Fibroblast of skin of left biceps (primary cell): ENCODE measurements at places on chromosomes 1 and 21.

GRCh38 chr1:111221276-111221632 is 6.3 kb upstream of the CHI3L2 start:
- no peak for DNase-seq

DNA sequence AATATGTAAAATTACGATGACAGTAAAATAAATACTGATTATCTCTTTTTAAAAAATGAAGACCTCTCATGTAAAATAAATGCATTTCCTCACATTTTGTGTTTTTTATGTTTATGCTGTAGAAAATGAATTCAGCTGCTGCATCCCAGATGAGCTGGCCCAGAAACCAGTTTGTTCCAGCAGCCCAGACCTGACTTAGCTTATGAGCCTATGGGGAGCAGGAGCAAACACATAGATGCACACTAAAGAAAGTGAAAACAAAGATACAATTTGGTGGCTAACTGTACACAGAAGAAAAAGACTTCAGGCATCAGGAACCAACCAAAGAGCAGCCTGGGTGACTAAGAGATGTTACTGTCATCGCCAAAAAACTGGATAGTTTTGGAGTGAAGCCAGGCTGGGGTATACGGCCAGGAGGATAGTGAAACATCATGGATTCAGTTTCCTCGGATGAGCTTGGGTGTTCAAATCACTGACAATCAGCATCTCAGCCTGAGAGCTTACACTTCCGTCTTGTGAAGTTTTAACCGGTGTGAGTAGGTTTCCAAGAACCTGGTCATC is 113.9 kb upstream of the BACE2 start:
- peak; percentile 36 for DNase-seq

GRCh38 chr1:237851210-237851845 is 39.4 kb downstream of the ZP4 start:
- DNase-seq: peak; percentile 15

GRCh38 chr21:14900058-14900457 is 164.7 kb downstream of the NRIP1 start:
- DNase-seq: no peak

- DNase-seq: no peak
Observed at GRCh38 chr1:100430325-100430756, 78.0 kb downstream of the CDC14A start.

- no peak for DNase-seq
Observed at GRCh38 chr1:180800945-180801344, 111.8 kb upstream of the KIAA1614 start.

DNA sequence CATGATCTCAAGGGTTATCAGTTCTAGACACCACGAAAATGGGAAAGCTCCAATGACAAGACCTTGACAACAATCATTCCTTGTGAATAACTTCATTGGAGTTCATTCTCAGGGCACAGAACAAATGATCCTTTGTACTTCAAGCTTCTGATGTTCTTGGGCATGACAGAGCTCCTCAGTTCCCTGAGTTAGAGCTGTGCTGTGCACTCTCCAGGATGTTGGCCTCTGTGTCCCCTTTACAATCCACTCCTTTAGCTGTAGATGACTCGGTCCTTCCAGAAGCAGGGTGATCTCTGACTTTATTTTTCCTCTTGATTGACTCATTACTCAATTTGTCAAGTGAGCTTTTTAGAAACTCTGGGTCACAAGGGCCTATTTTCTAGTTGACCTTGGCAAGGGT is 3.9 kb upstream of the FAM78B start:
- DNase-seq: no peak

DNA sequence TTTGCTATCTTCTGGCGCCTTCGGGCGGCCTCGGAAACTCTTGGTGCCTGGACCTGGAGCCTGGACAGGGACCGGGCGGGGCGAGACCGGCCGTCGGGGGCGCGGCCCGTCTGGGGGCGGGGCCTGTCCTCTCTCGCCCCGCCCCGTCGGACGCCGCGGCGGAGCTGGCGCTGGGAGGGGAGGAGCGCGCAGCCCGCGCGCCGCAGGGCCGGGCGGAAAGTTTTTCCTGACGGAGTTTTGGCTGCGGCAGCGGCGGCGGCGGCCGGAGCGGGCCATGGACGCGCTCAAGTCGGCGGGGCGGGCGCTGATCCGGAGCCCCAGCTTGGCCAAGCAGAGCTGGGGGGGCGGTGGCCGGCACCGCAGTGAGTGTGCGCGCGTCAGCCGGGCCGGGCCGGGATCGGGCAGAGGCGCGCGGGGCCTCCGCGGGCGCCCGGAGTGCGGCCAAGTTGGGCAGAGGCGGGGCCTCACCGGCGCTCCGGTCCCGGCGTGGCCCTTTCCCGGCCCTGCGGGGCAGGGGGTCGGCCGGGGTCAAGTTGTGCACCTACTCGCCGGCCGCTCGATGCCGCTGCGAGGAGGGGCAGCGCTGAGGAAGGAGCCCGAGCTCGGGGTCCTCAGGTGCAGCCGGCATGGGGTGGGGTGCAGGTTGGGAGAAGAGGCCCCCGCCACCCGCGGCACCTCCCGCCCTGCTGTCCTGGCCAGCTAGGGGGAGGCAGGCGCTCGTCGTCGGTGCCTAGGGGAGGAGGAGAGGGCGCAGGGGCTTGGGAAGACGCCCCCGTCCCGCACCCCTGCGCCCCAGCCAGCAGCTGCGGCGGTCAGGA is at the start of gene LDLRAP1:
LDLRAP1 (plus strand) TSS at position 182 of the 818 bp plus-strand sequence; CDS start at position 275, 93 bp downstream.
- DNase-seq: peak; percentile 33

GRCh38 chr1:189369612-189370011 is 1108.1 kb downstream of the BRINP3 start:
- DNase-seq: no peak

- DNase-seq: no peak
Observed at GRCh38 chr1:65975708-65976107, 183.0 kb downstream of the PDE4B start.

- DNase-seq: peak; percentile 51
Observed at GRCh38 chr1:164725401-164725800, 166.4 kb downstream of the PBX1 start.

GRCh38 chr1:173523329-173523728 is 46.2 kb downstream of the PRDX6 start:
- DNase-seq: no peak

- DNase-seq: no peak
Observed at GRCh38 chr1:224267925-224268324, 62.0 kb downstream of the NVL start.

DNA sequence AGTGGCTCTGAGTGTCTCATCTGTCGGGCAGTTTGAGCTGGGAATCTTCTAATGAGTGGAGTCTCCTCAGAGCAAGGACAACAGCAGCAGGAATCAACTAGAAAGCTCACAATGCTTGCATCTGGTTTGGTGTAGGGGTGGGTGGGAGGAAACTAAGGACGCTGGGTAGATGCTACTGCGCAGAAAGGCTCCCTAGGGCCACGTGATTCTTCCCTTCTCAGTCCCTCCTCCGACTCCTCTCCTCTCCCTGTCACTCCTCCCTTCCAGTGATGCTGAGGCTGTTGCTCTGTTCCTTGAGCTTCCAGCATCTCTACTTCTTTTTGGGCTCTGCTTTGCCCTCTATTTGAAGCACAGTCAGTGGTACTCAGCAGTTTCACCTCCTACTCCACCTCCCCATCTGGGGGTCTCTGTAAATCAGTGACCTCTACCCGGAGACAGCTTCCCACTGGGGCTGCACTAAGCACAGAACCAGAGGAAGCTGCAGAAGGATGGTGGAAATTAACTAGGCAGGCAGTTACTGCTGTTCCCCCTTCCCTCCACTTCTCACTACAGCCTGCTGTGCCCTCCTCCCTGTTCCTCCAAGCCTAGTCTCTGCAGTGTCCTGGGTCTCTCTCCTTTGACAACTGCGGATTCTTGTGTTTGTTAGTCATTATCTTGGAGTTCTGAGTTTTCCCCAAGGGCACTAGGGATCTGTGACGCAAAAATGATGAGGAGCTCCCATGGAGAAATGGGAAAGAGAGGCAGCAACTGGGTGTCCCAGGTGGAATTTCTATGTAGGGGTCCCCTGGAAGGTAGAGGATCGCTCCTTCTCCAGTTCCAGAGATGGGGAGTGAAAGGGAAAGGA is 5.8 kb downstream of the LINGO4 start:
- DNase-seq: no peak

DNA sequence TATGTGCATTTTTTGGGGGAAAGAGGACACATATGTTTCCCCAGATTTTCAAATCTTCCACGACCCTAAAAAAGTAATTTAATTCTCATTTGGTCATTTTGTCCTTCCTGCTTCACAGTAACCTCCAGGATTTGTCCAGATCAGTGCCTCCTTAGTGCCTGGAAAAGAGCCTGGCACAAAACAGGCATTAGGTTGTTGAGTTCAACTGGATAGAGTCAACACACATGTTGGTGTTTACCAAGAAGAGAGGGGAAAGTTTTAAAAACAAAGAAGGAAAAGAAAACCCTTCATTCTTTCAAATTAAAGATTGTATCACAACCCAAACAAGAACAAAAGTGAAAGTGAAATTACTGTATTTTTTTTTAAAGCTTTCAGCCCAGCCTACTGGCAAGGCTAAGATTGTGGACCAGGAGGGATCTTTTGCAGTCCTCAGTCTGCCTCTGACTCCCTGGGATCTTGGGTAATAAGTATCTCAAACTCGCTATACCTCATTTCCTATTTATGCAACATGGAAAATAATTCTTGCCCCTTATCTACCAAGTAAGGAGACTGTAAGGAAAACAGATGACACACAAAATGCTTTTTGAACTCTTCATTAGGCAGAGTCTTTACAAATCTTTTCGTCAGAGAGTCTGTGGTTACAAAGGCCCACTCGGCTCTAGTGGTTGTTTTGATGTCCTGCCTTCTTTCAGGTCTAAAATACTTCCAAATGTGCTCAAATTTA is 57.8 kb downstream of the ZNF281 start:
- peak; percentile 98 for DNase-seq

DNA sequence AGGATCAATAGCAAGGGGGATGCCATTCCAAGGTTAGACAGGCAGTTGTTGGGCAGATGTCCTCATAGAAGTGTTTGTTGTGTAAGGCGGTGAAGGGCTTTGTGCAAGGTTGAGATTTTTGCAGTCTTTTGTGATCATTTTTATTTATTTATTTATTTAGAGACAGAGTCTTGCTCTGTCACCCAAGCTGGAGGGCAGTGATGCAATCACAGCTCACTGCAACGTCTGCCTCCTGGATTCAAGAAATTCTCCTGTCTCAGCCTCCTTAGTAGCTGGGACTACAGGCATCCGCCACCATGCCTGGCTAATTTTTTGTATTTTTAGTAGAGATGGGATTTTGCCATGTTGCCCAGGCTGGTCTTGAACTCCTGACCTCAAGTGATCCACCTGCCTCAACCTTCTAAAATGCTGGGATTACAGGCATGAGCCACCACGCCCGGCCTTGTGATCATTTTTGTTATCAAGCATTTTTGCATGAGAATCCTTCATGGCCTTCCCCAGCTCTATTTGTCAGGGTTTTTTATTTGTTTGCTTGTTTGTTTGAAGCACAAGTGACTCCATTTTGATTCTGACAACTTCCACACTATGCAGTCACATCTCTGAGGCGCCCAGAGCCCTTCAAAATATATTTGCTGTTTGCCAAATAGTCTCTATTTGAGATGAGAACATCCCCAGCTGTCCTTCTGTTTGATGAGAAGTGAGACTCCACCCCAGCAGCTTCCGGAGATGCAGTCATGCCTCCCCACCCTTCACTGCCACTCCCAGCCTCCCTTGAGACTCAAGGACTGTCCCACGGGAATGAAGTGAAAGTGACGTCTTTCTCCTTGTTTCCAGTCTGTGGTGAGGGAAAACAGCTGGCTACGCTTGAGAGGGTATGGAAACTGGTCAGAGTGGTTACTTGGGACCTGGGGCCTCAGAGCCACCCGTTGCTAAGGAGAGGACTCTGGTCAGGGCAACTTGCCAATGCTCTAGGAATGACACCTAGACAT is 38.0 kb downstream of the TMEM50B start:
- DNase-seq: no peak

- no peak for DNase-seq
Observed at GRCh38 chr1:231855926-231856325, 229.3 kb downstream of the DISC1 start.

GRCh38 chr1:219985169-219985568 is 56.8 kb upstream of the SLC30A10 start:
- DNase-seq: no peak

GRCh38 chr1:153292740-153293479 is 19.8 kb downstream of the PGLYRP3 start:
- DNase-seq: no peak

GRCh38 chr1:3007298-3008147 is 13.7 kb upstream of the ACTRT2 start:
- no peak for DNase-seq

DNA sequence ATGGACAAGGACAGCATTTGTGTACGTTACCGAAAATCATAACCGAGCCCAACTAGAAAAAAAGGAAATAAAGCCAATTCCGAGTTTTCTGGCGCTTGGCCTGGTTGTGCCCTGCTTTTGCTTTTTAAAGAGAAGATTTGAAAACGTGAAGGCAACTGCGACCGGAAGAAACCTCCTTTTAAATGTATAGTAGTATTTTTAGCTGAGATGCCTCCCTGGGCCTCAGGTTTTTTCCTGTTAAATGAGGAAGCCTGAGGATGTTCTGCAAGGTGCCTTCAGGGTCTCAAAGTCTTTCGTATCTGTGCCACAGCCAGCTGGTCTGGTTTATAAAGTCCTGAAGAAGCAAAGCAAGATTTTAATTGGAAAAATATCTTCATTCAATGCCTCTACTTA is 371 bp upstream of the ODF2L start:
- DNase-seq: no peak

DNA sequence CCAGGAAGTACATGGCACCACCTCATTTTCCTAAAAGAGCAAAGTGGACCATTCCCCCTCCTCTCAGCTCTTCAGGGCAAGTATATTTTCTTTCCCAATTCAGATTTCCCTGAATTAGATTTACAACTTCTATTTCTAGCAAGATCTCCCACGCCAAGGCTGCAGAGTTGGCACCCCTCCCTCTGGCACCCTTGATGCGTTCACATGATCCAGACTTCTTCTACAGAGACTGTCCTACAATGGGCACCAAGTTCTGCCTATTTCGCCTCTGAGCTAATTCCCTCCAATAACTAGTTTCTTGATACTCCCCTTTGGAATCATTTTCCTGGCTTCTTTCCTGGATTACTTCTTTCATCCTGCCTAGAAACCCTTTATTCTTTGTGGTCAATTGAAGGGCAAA is 122.0 kb downstream of the CDC7 start:
- DNase-seq: no peak

GRCh38 chr1:181438013-181438412 is 45.3 kb upstream of the CACNA1E start:
- no peak for DNase-seq

- DNase-seq: no peak
Observed at GRCh38 chr1:63789856-63790605, 16.2 kb downstream of the ROR1 start.

DNA sequence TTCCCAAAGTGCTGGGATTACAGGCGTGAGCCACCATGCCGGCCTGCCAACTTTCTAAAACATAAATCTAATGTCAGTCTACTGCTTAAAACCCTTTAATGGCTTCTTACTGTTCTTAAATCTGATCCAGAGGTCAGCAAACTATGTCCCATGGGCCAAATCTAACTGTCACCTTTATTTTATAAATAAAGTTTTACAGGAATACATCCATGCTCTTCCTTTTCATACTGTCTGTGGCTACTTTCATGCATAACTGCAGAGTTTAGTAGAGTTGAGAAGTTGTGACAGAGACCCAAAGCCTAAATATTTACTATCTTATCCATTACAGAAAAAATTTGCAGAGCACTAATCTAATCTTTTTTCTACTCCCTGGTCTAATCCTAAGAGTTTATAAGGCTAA is 3.8 kb downstream of the ERI3 start:
- DNase-seq: no peak
